ENCODE measurements at places on chromosomes 6 and 20. TPM values are rescaled to one million over a fixed set of nuclear protein-coding genes. Genes with fewer than 3 reads are reported as not detected.
A peak's percentile ranks its signal among the peaks of the same experiment; 100 is the strongest.

GRCh38 chr6:77341058-77341986, 122.0 kb downstream of the HTR1B start:
- H3K27me3 ChIP-seq, result no peaks in the 10 kb centered on the region
- H3K4me1 ChIP-seq, result no peaks in the 10 kb centered on the region
- no peak overlapping the region for H3K27ac ChIP-seq
- no peak for DNase-seq
- no peaks in the 10 kb centered on the region for H3K36me3 ChIP-seq

The KIZ gene
- total RNA-seq, result 15.7 TPM

DNA sequence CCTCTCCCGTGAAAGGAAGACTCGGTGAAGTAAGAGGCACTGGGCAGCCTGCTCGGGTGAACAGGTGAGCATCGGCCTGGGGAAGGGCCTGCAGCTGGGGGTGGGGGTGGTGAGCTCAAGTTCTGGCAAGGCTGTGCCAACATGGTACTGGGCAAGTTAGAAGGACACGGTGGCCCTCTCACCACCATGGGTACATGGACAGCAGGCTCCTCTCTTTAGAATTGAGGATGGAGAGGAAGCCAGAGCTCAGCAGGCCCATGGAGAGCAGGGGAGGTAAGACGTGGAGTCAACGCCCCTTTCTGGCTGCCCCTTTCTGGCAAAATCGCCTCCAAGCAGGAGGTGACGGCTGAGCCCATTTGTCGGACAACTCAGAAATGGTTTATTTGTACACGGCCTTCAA, 135.6 kb downstream of the ANKRD60 start:
- no peak overlapping the region for H3K27ac ChIP-seq
- H3K4me3 ChIP-seq, result no peak overlapping the region
- H3K36me3 ChIP-seq, result no peaks in the 10 kb centered on the region
- DNase-seq, result no peak

- H3K4me3 ChIP-seq, result peak overlapping the region; percentile 54
- H3K36me3 ChIP-seq, result peaks cover 84% of the 10 kb centered on the region
- no peaks in the 10 kb centered on the region for H3K27me3 ChIP-seq
- peak; percentile 80 for DNase-seq
Observed at GRCh38 chr6:11353921-11354389, 121.5 kb upstream of the NEDD9 start.

- no peaks in the 10 kb centered on the region for H3K4me1 ChIP-seq
- no peak overlapping the region for H3K4me3 ChIP-seq
- no peak for DNase-seq
- no peak overlapping the region for H3K27ac ChIP-seq
Observed at GRCh38 chr20:23188377-23189169, 102.4 kb upstream of the CD93 start.

The FAM83D gene
- 11.8 TPM for total RNA-seq

- DNase-seq, result no peak
- peaks cover 36% of the 10 kb centered on the region for H3K4me1 ChIP-seq
- H3K4me3 ChIP-seq, result no peak overlapping the region
- H3K27ac ChIP-seq, result no peak overlapping the region
- no peaks in the 10 kb centered on the region for H3K36me3 ChIP-seq
- H3K27me3 ChIP-seq, result no peaks in the 10 kb centered on the region
Observed at GRCh38 chr6:37139230-37139962, 30.6 kb upstream of the PIM1 start.

- DNase-seq, result no peak
- no peaks in the 10 kb centered on the region for H3K27me3 ChIP-seq
- H3K27ac ChIP-seq, result no peak overlapping the region
- H3K36me3 ChIP-seq, result no peaks in the 10 kb centered on the region
Observed at GRCh38 chr20:14142964-14143627, 147.8 kb downstream of the MACROD2 start.

GRCh38 chr6:32190054-32190851, at the start of gene PBX2:
Gene PBX2 (minus strand): TSS chr6:32190202. CDS start chr6:32189915, 287 bp downstream.
- H3K36me3 ChIP-seq, result peaks cover 43% of the 10 kb centered on the region
- H3K4me1 ChIP-seq, result peaks cover 62% of the 10 kb centered on the region
- no peaks in the 10 kb centered on the region for H3K27me3 ChIP-seq
- peak within 1 kb of the TSS; percentile 92 for H3K4me3 ChIP-seq
- DNase-seq, result peak; percentile 70

The CLDN20 gene
- total RNA-seq, result not detected

DNA sequence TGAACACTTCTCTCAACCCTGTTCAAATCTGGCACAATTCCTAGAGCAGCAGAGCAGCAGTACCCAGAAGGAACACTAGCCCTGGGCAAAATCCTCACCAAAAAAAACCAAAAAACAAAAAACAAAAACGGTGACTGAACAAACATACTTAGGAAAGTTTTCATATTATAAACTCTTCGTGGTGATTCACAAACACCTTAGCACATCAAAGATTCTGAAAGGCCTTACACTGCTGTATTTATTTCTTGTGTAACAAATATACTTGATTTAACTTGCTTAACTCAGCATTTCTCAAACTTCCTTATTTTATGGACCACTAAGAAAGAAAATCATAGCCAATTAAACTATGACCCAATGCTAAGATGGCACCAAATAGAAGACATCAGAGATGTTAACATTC, 57.8 kb upstream of the RREB1 start:
- H3K27me3 ChIP-seq, result peaks cover 8% of the 10 kb centered on the region
- DNase-seq, result no peak
- no peak overlapping the region for H3K4me3 ChIP-seq
- H3K36me3 ChIP-seq, result no peaks in the 10 kb centered on the region

The MYBL2 gene
- total RNA-seq, result 140 TPM

DNA sequence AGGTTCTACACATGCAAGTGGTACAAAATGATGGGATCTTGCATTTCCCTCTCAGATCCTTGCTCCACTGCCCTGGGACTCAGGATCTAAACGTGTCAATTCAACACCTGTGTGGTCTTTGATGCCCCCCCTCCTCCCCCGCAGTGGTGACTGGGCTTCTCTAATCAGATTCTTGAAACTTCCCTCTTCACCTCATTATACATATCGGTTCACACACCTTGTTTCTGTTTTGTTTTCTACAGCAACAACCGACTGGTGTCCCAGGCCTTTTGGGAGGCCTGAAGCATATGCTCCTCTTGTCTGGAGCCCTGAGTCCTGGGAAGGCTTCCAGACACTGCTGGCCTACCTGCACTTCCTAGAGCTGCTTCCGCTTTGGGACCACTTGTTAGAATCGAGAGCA, 20.0 kb downstream of the SAMD3 start:
- peaks cover 29% of the 10 kb centered on the region for H3K36me3 ChIP-seq
- DNase-seq, result no peak
- peak overlapping the region; percentile 62 for H3K4me3 ChIP-seq
- no peaks in the 10 kb centered on the region for H3K27me3 ChIP-seq

The AGPAT1 gene
- 33.6 TPM for total RNA-seq

GRCh38 chr6:158573542-158573931, 13.6 kb downstream of the TMEM181 start:
- H3K36me3 ChIP-seq, result peaks cover 35% of the 10 kb centered on the region
- peaks cover 29% of the 10 kb centered on the region for H3K4me1 ChIP-seq
- DNase-seq, result no peak
- no peak overlapping the region for H3K27ac ChIP-seq

DNA sequence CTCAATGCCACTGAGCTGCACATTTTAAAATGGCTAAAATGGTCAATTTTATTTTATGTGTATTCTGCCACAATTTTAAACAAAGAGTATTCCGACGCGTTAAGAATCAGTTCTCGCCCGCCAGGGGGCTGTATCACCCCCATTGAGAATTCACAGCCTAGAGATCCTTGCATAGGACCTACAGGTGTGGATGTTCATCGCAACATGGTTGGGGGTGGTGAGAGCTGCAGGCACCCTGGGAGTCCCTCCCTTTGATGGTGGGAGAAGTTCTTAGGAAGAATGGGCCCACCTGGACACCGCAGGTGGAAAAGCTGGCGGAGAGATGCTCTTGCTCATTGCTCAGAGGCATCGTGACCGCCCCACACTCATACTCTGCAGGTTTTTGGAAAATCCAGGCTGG, 63.5 kb downstream of the SLC2A10 start:
- H3K4me1 ChIP-seq, result no peaks in the 10 kb centered on the region
- no peaks in the 10 kb centered on the region for H3K36me3 ChIP-seq
- H3K27me3 ChIP-seq, result peaks cover 24% of the 10 kb centered on the region
- no peak overlapping the region for H3K4me3 ChIP-seq

- H3K36me3 ChIP-seq, result peaks cover 12% of the 10 kb centered on the region
- no peak for DNase-seq
- no peak overlapping the region for H3K4me3 ChIP-seq
- H3K27ac ChIP-seq, result no peak overlapping the region
- H3K27me3 ChIP-seq, result no peaks in the 10 kb centered on the region
- peaks cover 5% of the 10 kb centered on the region for H3K4me1 ChIP-seq
Observed at GRCh38 chr6:107413966-107414645, 45.3 kb downstream of the PDSS2 start.

The CCDC167 gene
- total RNA-seq, result 51.0 TPM

The GPANK1 gene
- 33.3 TPM for total RNA-seq

The BCAS1 gene
- total RNA-seq, result 0.06 TPM

DNA sequence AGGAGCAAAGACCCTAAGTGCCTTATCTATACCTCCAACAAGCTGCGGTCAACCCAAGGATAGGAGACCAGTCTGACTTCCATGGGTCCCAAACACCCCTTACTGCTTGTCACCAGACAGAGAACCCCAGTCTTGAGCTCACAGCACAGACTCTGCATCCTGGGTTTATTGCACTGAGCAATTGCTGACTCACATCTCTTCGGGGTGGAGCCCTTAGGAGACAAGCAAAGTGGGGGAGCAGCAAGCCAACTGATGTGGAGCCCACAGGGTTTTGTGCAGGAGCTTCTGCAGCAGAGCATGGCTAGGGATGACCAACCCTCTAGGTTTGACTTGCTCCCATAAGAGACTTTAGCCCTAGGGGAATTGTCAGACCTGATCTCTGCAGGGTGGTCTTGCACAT, 38.6 kb upstream of the EYS start:
- no peak overlapping the region for H3K27ac ChIP-seq
- H3K4me3 ChIP-seq, result no peak overlapping the region
- no peaks in the 10 kb centered on the region for H3K4me1 ChIP-seq
- DNase-seq, result no peak
- no peaks in the 10 kb centered on the region for H3K36me3 ChIP-seq

DNA sequence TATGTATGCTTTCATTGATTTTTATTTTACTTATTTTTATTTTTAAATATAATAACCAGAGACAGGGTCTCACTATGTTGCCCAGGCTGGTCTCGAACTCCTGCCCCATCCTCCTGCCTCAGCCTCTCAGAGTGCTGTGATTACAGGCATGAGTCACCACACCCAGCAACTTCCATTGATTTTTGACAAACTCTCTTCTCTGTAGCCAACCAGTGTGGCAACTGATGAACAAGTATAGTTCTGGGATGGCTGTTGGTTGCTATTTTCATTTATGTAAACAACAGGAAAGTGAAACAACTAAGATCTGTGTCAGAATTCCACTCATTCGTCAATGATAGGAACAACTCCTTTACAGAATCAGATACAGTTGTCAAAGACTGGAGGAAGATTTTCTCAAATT, 356.7 kb upstream of the JARID2 start:
- DNase-seq, result no peak
- no peaks in the 10 kb centered on the region for H3K4me1 ChIP-seq

The SOX12 gene
- total RNA-seq, result 13.1 TPM

DNA sequence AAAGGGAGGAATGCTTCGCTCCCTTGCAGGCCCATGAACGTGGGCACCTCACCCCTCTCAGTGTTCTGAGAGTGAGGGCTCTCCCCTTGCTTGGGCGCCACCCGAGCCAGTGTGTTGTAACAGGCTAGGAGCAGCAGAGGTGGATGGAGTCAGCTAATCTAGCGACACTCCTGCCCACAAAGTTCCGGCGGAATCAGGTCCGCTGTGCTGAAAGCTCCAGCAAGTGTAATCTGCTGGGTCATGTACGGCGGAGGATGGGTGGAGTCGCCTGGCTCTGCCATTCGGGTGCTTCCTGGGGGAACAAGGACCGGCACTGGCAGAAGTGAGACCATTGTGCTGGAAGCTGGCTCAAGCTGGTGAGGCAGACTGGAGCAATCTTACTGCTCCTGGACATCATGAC, 1310.1 kb downstream of the EPHA7 start:
- H3K4me1 ChIP-seq, result no peaks in the 10 kb centered on the region
- no peak overlapping the region for H3K4me3 ChIP-seq
- DNase-seq, result no peak
- no peak overlapping the region for H3K27ac ChIP-seq
- no peaks in the 10 kb centered on the region for H3K27me3 ChIP-seq

DNA sequence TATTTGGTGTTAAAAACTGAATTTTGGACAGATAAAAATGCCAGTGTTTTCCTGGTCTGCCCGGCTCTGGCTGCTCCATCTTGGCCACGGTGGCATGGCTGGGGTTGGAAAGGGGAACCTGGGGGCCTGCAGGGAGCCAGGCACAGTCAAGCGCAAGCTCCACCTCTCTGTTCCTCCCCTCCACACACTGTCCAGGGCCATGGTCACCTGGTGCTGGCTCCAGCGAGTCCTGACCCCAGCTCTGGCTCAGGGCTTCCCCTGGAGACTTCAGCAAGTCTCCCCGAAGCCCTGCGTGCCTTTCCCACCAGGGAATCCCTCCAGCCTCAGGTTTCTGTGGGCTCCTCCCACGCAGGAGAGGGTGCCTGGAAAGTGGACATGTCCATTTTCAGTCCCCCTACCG, 298.5 kb downstream of the QKI start:
- peaks cover 5% of the 10 kb centered on the region for H3K4me1 ChIP-seq
- H3K36me3 ChIP-seq, result no peaks in the 10 kb centered on the region
- no peak overlapping the region for H3K4me3 ChIP-seq
- H3K27ac ChIP-seq, result no peak overlapping the region

DNA sequence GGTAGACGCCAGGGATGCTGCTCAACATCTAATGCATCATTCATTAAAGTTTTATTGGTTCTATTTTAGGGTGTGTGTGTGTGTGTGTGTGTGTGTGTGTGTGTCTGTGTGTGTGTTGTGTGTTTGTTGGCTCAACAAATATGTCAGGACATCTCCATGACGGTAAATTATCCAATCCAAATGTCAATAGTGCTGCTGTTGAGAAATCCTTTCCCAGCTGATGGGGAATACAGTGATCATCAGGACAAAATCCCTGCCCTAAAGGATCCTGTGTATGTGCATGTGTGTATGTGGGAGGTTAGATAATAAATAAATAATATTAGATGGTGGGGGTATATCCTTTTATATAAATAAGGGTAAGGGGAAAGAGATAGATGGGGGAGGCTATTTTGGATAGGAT, 59.6 kb downstream of the RNF144B start:
- no peaks in the 10 kb centered on the region for H3K27me3 ChIP-seq
- no peaks in the 10 kb centered on the region for H3K36me3 ChIP-seq
- H3K27ac ChIP-seq, result no peak overlapping the region
- no peaks in the 10 kb centered on the region for H3K4me1 ChIP-seq
- DNase-seq, result no peak

The PCK1 gene
- total RNA-seq, result not detected

- no peaks in the 10 kb centered on the region for H3K36me3 ChIP-seq
- no peak for DNase-seq
- peaks cover 17% of the 10 kb centered on the region for H3K27me3 ChIP-seq
- no peak overlapping the region for H3K4me3 ChIP-seq
Observed at GRCh38 chr6:52015953-52016352, 71.5 kb downstream of the PKHD1 start.

The RWDD2A gene
- 1.2 TPM for total RNA-seq

DNA sequence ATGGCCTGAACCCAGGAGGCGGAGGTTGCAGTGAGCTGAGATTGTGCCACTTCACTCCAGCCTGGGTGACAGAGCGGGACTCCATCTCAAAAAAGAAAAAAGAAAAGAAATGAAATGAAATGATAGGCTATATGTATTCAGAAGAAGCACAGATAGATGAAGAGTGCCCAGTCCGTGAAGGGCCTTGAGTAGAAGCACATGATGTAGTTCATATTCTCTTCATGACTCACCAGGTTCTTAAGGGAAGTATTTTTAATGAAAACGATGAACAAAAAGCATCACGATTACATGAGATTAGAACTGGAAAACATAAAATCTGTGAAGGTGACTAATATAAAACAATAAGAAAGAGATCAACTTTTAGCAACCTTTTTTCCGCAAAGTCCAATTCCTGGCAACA, 29.8 kb downstream of the TPD52L1 start:
- H3K27ac ChIP-seq, result no peak overlapping the region
- no peaks in the 10 kb centered on the region for H3K36me3 ChIP-seq
- DNase-seq, result no peak
- H3K4me1 ChIP-seq, result no peaks in the 10 kb centered on the region
